Nephron progenitor cell (in vitro differentiated cells): ENCODE measurements at places on chromosomes 3 and 15.

GRCh38 chr3:18127859-18128681 lies 297.1 kb downstream of the SATB1 start:
- DNase-seq = no peak

- no peak for DNase-seq
Measured at GRCh38 chr3:141095546-141095937, 44.4 kb downstream of the SPSB4 start.

- DNase-seq = no peak
Measured at GRCh38 chr3:129023008-129023358, 21.9 kb downstream of the EFCC1 start.

GRCh38 chr3:48623851-48624547 lies 2.4 kb upstream of the TMEM89 start:
- no peak for DNase-seq

DNA sequence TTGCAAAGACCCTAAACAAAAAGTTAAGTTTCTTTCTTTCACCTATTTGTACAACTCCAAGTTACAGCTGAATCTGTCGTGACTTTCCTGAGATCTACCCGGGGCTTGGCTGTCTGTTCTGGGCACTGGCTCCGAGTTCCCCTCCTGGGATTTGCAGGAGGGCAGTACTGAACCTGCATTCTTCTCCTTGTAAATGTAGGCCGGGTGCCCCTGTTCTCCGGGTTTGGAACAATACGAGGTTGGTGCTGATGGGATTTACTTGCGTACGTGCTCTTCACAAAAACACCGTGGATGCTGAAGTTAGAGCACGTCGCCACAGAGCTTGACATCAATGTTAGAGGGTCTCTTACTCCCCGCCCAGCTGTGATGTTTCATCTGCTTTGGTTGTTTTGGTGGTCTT lies 48.1 kb downstream of the KLHL25 start:
- DNase-seq = no peak

DNA sequence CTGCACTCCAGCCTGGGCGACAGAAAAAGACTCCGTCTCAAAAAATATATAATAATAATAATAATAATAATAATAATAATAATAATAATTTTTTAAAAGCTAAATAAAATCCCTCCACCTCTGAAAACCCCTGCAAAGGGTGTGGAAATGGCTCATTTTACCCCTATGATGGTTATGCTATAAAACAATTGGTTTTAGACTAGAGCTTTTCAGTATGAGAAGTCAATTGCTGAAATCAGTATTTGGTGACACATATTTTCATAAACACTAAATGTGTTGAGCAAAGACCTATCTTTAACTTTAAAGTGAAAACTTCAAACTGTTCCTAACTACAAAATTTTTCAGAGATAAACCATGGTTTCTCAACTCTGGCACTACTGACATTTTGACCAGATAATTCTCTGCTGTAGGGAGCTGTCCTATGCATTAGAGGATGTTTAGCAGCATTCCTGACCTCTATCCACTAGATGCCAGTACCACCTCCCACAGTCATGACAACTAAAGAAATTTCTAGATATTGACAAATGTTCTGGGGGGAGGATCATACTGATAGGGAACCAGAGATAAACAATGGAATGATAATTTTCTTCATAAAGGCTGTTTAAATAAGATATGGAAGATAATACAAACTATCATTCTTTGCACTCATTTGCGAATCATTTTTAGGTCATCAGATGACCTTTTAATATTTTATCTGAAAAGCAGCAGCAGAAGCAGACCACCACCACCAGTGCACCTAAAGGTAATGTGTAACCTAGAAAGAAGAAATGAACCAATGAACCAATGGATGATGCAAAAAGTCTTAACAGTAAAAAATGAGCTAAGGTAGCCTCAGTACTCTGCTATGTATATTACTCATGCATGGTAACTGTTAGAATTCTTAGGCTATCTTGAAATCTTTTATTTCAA lies 13.8 kb downstream of the PTPN9 start:
- no peak for DNase-seq
